ENCODE measurements at places on chromosomes 7 and 10. TPM values are rescaled to one million over a fixed set of nuclear protein-coding genes. Genes with fewer than 3 reads are reported as not detected.

DNA sequence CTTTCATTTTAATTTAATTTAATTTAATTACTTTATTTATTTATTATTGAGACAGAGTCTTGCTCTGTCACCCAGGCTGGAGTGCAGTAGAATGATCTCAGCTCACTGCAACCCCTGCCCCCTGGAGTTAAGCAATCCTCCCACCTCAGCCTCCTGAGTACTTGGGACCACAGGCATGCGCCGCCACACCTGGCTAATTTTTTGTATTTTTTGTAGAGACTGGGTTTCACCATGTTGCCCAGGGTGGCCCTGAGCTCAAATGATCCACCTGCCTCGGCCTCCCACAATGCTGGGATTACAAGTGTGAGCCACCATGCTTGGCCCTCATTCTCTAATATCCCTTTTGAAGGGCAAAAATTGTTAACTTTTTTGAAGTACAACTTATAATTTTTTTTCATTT, 92.9 kb downstream of the XRCC2 start:
- no peak overlapping the region for H3K27ac ChIP-seq
- no peak for DNase-seq
- H3K27me3 ChIP-seq = no peaks in the 10 kb centered on the region
- no peaks in the 10 kb centered on the region for H3K4me1 ChIP-seq
- no peak overlapping the region for H3K4me3 ChIP-seq
- H3K36me3 ChIP-seq = no peaks in the 10 kb centered on the region

GRCh38 chr7:69791739-69792138, 193.5 kb downstream of the AUTS2 start:
- H3K27ac ChIP-seq = no peak overlapping the region
- H3K4me3 ChIP-seq = no peak overlapping the region
- DNase-seq = no peak
- H3K4me1 ChIP-seq = no peaks in the 10 kb centered on the region
- H3K36me3 ChIP-seq = no peaks in the 10 kb centered on the region
- H3K27me3 ChIP-seq = no peaks in the 10 kb centered on the region

- no peak overlapping the region for H3K27ac ChIP-seq
- no peaks in the 10 kb centered on the region for H3K27me3 ChIP-seq
- H3K4me3 ChIP-seq = no peak overlapping the region
- peaks cover 2% of the 10 kb centered on the region for H3K4me1 ChIP-seq
Observed at GRCh38 chr10:119245272-119245671, 37.9 kb downstream of the GRK5 start.

DNA sequence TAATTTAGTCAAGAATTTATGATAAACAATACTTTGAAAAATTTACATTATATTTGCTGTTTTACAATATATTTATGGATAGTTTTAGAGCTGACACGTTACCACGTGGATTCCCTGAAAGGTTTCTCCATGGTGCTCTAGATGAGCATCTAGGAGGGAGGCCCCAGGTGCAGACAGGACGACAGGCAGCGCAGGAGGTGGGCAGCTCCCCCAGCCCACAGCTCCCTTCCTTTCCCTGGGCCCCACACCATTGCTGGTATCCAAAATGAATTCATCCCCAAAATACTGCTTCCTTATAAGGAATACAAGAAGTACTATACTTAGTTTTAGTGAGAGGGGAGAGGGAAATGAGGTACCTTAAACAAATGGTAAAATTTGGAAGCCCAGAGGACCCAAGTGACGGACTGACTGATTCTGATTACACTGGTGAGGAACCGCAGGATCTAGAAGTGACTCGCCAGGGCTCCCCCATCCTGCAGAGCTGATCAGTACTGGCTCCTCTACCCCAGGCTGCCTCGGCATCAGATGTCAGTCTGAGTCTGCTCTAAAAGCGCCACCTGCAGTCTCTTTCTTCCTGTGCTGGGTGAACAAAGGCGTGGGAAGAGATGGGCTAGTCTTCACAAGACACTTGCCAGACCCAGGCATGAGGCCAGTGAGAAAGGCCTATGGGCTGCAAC, 89.2 kb downstream of the DLG5 start:
- peak overlapping the region; percentile 52 for H3K27ac ChIP-seq
- peak; percentile 83 for DNase-seq
- H3K4me3 ChIP-seq = no peak overlapping the region
- no peaks in the 10 kb centered on the region for H3K27me3 ChIP-seq
- peaks cover 21% of the 10 kb centered on the region for H3K36me3 ChIP-seq
- H3K4me1 ChIP-seq = peaks cover 5% of the 10 kb centered on the region

DNA sequence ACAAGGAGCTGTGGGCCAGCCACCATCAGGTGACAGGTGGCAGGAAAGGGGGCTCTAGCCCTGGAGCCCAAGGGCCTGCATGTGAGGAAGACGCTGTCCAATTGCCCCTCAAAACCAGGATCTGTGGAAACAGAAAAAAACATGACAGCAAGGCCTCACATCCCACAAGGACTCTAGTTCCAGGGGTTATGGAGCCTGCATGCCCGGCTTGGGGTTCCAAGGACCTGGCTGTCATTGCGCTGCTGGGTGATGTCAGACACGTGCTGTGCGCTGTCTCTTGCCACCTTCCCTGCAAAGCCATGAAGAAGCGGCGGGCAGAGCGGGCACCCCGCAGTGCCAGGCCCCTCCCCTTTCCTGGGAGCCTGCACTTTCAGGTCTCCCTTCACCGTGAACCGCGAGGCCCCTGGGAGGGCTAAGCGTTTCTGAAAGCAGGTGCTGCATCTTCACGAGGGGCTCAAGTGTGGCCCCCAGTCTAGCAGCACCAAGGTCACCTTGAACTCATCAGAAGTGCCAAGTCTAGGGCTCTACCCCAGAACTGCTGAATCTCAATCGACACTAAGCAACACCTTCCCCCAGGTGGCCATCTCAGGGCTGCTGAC, 15.1 kb upstream of the CRYGN start:
- H3K36me3 ChIP-seq = no peaks in the 10 kb centered on the region
- H3K27me3 ChIP-seq = no peaks in the 10 kb centered on the region
- no peak overlapping the region for H3K27ac ChIP-seq
- DNase-seq = no peak
- peaks cover 11% of the 10 kb centered on the region for H3K4me1 ChIP-seq
- no peak overlapping the region for H3K4me3 ChIP-seq

GRCh38 chr10:99522470-99523250, 10.1 kb upstream of the NKX2-3 start:
- no peak overlapping the region for H3K27ac ChIP-seq
- no peaks in the 10 kb centered on the region for H3K36me3 ChIP-seq
- peaks cover 15% of the 10 kb centered on the region for H3K4me1 ChIP-seq
- peak; percentile 89 for DNase-seq
- H3K4me3 ChIP-seq = peak overlapping the region; percentile 28

DNA sequence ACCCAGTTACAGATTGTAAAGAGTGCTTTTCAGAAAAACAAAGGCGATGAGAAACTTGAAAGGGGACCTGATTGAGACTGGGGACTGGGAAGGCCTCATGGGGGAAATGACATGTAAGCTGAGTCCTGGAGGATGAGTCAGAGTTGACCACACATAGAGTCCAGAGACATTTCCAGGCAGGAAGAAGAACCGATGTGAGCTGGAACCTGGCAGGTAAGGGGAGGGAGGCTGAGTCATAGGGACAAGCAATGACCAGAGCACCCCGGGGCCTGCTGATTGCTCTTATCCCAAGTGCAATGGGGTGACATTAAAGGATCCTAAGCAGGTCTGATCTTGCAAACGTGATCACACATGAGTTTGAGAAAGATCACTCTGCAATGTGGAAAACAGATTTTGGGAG, 11.7 kb downstream of the TLL2 start:
- no peak overlapping the region for H3K27ac ChIP-seq
- no peak overlapping the region for H3K4me3 ChIP-seq
- H3K27me3 ChIP-seq = no peaks in the 10 kb centered on the region
- no peaks in the 10 kb centered on the region for H3K4me1 ChIP-seq
- H3K36me3 ChIP-seq = no peaks in the 10 kb centered on the region

- no peaks in the 10 kb centered on the region for H3K4me1 ChIP-seq
- H3K36me3 ChIP-seq = no peaks in the 10 kb centered on the region
- H3K27me3 ChIP-seq = no peaks in the 10 kb centered on the region
- DNase-seq = no peak
Observed at GRCh38 chr10:126166797-126167196, 221.5 kb downstream of the ADAM12 start.

DNA sequence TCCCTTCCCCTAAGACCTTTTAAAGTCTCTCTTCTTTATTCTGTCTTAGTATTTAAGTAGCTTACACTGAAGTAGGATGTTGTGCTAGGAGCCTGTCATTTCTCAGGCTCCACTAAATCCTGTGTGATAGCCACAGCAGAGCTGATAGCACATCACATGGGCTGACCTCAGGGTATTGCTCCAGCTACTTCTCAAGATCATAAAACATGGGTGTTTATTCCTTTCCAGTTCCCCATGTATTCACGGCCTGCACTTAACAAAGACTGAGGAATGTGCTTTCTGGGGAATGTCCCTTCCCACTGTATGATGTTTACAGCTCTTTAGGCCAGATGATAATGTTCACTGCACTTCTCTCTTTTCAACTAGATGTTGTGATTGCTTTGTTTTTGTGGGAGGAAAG, 1086.8 kb downstream of the KCNMA1 start:
- H3K4me3 ChIP-seq = no peak overlapping the region
- H3K4me1 ChIP-seq = 0 out of 2 replicates have a peak, but pooled peaks cover 2% of the 10 kb centered on the region
- no peak for DNase-seq
- H3K27ac ChIP-seq = no peak overlapping the region

DNA sequence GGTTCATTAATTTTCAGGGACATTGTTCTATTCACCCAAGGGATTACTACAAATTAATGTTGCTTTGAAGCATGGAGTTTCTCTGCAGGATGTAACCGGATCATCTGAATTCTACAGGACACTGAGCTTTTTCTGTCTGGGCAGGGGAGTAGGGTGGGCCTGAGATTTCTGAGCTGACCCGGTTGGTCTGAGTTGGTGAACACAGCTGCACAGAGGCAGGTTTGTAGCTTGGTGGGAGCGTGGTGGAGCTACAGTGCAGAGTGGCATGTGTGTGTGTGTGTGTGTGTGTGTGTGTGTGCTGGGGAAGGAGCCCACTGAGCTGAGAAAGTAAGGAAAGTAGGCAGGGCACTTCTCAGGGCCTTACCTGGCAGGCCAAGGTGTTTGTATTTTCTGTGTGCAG, 62.6 kb downstream of the SH2D4B start:
- no peaks in the 10 kb centered on the region for H3K27me3 ChIP-seq
- no peaks in the 10 kb centered on the region for H3K36me3 ChIP-seq
- no peaks in the 10 kb centered on the region for H3K4me1 ChIP-seq
- no peak overlapping the region for H3K27ac ChIP-seq
- H3K4me3 ChIP-seq = no peak overlapping the region
- no peak for DNase-seq

DNA sequence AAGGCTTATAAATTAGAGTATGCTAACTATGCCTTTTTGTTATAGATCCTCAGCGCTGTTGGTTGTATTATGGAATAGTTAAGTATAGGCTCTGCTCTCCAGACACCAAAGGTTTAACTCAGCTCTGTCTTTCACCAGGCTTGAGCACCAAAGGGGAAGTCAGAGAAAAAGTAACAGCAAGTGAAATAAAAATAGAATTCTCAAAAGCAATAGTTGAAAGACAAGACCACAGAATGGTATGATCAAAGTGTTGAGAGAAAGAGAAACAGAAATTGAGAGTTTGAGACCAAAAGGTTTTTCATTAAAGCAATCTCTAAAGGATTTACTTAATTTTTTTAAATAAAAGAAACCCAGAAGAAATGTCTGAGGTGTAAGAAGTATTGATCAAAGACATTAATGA, 529.8 kb upstream of the C7orf33 start:
- no peak overlapping the region for H3K4me3 ChIP-seq
- no peaks in the 10 kb centered on the region for H3K36me3 ChIP-seq
- no peak for DNase-seq
- H3K4me1 ChIP-seq = no peaks in the 10 kb centered on the region

GRCh38 chr7:85829817-85830432, 643.1 kb upstream of the SEMA3D start:
- H3K27me3 ChIP-seq = no peaks in the 10 kb centered on the region
- no peaks in the 10 kb centered on the region for H3K4me1 ChIP-seq
- DNase-seq = no peak
- no peaks in the 10 kb centered on the region for H3K36me3 ChIP-seq

DNA sequence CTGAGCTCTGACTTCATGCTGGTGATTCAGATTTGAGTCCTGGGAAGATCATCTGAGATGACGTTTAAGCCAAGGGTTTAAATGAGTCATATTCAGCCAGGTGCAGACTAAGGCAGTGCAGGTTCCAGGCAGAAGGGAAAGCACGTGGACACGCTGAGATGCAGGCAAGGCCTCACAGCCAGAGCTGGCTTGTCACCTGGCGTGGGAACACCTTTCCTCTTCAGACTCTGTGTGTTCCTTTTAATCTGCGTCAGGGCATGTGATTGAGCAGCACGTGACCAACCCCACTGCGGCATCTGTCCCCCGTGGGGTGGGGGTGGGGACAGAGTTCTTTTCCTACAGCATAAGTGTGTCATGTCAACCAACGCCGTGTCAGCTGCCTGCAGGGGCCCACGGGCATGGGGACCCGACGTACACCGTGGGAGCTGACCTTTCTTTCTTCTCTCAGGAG, 10.7 kb upstream of the IDI2 start:
- peaks cover 6% of the 10 kb centered on the region for H3K36me3 ChIP-seq
- H3K27ac ChIP-seq = no peak overlapping the region

DNA sequence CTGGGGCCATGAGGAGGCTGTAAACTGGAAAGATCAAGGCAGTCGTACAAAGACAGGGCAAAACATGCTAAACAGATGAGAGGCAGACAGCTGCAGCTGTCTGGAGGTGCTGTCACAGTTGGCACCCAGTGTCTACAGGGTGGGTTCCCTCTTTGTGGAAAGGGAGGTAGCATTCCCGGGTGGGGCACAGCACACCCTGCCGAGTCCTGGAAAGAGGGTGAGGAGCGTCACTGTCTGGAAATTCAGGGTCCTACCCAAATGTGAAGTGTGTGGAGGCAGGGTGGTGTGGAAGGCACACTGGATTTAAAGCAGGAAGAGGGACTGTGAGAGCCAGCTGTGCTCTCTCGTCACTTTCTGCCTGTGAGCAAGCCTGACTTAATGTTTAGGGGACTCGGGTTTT, 356.2 kb downstream of the SDK1 start:
- no peak overlapping the region for H3K4me3 ChIP-seq
- H3K4me1 ChIP-seq = no peaks in the 10 kb centered on the region
- DNase-seq = no peak
- no peak overlapping the region for H3K27ac ChIP-seq
- H3K27me3 ChIP-seq = peaks cover under 1% of the 10 kb centered on the region

- H3K36me3 ChIP-seq = no peaks in the 10 kb centered on the region
- no peak for DNase-seq
- no peaks in the 10 kb centered on the region for H3K4me1 ChIP-seq
- H3K4me3 ChIP-seq = no peak overlapping the region
- no peaks in the 10 kb centered on the region for H3K27me3 ChIP-seq
- H3K27ac ChIP-seq = no peak overlapping the region
Observed at GRCh38 chr7:12970626-12971025, 283.2 kb downstream of the ARL4A start.

DNA sequence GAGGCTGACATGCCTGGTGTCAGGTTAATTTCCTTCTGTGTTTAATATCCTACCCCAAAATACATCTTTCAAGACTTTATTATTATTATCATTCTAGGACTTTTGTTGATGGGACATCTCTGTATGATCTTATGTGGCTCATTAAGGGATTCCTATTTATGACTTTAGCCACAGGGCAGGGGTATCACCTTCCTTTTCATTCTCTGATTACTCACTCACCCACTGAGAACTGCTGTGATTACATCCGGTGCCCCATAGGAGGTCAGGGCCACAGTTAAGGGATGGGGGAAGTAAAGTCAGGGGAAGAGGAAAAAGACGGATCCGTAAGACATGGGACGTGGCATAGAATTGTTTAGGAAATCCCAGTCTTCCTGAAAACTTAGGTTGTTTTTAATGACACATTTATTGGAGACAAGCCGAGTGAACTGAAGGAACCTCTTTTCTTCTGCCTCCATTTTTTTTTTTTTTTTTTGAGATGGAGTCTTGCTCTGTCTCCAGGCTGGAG, 61.0 kb upstream of the PITRM1 start:
- no peak for DNase-seq
- H3K4me3 ChIP-seq = no peak overlapping the region
- no peak overlapping the region for H3K27ac ChIP-seq

Gene PLXDC2
- total RNA-seq = 40.1 TPM

Gene GARIN1A
- total RNA-seq = 0.29 TPM

Gene RPEL1
- not detected for total RNA-seq

Gene TAS2R3
- total RNA-seq = 0.59 TPM

Gene GIMAP6
- not detected for total RNA-seq

All from H1 (cell line).